Hindlimb muscle (tissue), 1 donor: ENCODE measurements at places on chromosomes 16 and 17.

DNA sequence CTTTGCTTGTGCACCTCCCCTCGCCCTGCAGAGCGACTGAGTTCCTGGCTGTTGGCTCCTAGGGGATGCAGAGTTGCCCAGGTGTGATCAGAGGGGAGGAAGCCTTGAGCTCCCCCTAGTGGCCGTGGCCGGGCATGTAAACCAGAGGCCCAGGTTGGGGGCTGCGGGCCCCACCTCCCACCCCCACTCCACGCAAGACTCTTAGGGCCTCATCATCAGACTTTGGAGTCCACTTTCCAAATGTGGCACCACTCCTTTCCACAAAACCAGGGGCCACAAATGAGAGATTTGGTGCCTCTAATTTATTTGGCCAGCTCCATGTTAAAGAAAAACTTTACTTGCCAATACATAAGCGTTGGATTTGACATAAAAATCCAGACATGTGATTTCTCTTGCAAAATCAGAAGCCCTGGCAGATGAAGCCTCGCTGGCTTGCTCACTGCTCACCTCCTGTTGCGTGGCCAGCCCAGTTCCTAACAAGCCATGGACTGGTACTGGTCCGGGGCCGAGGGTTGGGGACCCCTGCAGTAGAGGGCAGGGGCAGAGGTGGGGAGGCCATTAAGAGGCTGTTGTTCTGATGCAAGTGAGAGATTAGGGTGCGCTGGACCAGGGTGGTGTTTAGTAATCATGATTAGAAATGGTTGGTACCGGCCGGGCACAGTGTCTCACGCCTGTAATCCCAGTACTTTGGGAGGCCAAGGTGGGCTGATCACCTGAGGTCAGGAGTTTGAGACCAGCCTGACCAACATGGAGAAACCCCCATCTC, 28.7 kb upstream of the GAS7 start:
- no peak for DNase-seq

DNA sequence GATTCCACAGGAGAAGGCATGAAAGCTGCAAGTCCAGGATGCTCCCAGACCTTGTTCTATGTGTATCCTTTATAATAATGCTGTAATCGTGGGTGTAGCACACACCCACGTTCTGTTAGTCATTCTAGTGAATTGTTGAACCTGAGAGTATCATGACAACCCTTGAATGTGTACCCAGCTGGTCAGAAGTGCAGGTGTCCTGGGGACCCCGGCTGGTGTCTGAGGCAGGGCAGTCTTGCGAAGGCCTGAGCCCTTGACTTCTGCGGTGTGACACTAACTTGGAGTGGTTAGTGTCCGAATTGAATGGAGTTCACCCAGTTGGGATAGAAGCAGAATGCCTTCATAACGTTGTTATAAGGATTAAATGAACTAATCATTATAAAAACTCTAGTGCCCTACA, 218.0 kb upstream of the TNRC6C start:
- no peak for DNase-seq

DNA sequence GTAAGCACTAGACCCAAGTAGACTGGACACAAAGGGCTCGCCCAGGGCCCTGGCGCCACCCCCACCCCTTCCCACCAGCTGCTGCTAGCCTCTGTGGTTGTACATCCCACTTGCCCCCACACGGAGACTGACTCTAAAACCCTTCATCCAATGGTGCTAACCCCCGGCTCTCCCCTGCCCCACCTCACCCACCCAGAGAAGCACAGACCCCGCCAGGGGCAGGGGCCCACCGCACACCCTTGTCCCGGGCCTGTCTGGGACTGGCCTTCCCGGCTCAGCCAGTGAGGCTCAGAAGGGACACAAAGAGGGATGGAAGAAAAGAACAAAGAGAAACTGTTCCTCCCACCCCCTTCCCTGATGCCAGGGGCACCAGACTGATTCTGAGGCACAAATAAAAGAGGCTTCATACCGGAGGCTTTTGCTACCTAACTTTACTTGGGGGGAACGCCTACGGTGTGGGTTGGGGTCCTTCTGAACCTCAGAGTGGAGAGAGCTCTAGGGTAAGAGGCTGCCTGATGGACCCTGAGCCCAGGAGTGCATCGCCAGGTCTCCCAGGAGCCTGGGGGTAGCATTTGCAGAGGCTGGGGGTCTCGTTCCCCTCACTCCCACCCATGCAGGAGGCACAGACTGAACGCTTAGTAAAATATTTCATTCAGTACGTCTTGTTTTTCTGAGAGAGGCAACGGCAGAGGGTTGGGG, 8.2 kb downstream of the CORO6 start:
- no peak for DNase-seq

GRCh38 chr17:43907425-43907981, at the start of gene MPP2:
TSS of gene MPP2 (minus strand) at chr17:43907536. CDS start at chr17:43904460, 3,076 bp downstream.
- peak; percentile 91 for DNase-seq

GRCh38 chr17:75152922-75153779, 1.2 kb downstream of the JPT1 start:
- DNase-seq, result no peak

GRCh38 chr16:56191156-56191815, at the start of gene GNAO1:
TSS of gene GNAO1 (plus strand) at chr16:56191489. CDS start at chr16:56192236, 747 bp downstream.
- peak; percentile 79 for DNase-seq

GRCh38 chr16:57244463-57244766, 644 bp upstream of the ARL2BP start:
- peak; percentile 9 for DNase-seq

DNA sequence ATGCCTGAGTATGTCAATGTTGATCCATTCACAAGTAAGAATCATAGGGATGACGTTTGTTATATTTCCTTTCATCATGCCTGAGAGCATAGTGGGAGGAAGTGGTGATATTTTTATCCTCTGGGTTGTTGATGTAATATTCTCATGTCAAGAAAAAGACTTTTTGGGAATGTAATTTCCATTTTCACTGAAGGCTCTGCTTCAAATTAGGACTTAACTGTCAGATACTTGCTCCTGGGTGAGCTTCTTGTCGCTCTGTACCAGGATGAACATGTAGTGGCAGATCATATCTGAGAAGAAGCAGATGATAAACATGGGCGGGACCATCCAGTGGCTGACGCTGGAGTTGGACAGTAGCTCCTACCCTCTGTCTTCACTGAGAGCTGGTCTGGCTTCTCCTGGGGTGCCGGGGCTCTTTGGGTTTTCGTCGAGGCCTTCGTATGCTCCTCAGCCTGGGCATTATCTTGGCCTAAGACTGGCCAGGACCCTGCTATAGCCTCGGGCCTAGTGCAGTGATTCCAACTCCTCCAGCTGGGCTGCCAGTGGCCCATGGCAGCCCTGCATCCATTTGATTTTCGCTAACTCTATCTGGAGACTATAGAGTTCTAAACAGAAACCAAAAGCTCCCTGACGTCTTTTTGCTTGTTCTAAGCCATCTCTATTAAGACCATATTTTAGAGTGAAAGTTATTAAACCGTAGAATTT, 19.7 kb downstream of the CYB5B start:
- peak; percentile 17 for DNase-seq

DNA sequence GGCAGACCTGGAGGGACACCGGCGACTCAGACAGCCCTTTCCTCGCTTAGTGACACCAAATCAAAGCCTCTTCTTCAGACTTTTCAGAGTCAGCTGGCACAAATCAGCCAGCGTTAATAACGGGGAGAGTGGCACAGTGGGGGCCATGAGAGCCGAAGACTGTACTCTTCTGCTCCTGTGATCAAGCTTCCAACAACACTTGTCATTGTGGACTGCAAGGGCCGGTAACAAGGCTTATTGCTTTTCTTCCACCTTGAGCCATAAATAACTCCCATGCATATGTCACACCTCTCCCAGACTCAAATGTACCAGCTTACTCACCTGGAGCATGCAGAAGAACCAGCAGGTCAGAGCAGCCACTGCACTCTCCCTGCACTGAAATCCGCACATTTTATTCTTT, 12.8 kb downstream of the FLCN start:
- DNase-seq, result no peak

DNA sequence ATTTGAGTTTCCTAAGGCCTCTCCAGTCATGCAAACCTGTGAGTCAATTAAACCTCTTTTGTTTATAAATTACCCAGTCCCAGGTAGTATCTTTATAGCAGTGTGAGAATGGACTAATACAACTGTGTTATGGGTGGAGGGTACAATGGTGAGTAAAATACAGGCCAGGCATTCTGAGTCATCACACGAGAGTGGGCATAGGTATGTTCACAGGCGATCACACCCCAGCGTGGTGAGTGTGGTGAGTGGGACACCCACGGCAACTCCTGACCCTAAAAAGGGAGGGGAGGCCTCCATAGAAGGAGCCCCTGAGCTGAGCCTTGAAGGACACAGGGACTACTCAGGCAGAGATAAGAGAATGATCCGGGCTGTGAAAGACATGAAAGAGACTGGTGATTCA, 22.6 kb upstream of the MAPT start:
- no peak for DNase-seq

GRCh38 chr17:5706577-5707210, 122.4 kb upstream of the NLRP1 start:
- peak; percentile 33 for DNase-seq
